ENCODE measurements at places on chromosomes 5 and 9.

GRCh38 chr5:138148811-138149210 is 9.6 kb upstream of the NME5 start:
- DNase-seq, result peak; percentile 91

- DNase-seq, result no peak
These were observed 15.8 kb downstream of the ADAMTS13 start for GRCh38 chr9:133437753-133438531.

DNA sequence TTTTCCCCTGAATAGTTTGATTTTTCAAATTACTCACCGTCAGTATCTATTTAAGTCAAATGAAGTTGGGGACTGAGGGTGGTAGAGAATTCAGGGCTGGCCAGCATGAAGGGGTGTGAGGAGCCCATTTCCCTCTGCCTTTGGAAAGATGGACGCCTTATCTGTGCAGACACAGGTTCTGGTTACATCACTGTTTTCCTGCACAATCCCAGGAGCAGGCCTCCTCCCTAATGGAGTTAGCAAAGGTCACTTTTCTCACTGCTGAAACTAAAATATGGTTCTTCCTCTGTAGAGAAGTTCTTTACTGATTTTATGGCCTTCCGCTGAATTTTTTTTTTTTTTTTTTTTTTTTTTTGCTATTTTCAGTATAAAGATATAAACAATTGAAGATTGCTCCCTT is 69.1 kb downstream of the FOXD1 start:
- no peak for DNase-seq

DNA sequence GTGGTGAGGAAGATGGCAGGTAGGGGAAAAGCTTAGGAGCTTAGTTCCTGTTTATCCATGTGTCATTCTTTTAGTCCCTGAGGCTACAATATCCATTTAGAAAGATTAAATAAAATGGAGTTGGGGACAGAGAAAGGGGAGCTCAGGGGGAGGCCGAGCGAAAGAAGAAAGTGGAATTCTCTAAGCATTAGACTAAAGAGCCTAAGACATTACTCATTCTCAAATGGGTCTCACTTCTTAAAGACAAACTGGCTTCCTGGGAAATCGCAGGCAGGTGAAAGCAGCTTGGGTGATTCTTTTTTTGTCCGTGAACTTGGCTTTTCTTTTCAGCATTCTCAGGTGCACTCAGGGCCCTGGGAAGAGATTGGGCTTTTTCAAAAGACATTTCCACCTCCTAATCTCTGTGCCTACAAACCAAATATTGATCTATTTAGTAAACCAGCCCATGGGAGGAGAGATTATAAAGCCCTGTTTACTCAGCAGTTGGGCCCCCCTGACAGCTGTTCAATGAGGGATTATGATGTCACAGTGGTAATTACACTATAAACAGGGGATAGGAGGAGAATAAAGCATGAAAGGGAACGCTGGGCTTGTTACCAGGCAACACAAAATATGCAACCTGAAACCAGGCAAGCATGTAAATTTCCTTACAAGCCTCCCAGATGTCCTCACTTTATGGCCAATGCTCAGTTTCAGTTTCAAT is 584.0 kb downstream of the ACTL7B start:
- peak; percentile 46 for DNase-seq

DNA sequence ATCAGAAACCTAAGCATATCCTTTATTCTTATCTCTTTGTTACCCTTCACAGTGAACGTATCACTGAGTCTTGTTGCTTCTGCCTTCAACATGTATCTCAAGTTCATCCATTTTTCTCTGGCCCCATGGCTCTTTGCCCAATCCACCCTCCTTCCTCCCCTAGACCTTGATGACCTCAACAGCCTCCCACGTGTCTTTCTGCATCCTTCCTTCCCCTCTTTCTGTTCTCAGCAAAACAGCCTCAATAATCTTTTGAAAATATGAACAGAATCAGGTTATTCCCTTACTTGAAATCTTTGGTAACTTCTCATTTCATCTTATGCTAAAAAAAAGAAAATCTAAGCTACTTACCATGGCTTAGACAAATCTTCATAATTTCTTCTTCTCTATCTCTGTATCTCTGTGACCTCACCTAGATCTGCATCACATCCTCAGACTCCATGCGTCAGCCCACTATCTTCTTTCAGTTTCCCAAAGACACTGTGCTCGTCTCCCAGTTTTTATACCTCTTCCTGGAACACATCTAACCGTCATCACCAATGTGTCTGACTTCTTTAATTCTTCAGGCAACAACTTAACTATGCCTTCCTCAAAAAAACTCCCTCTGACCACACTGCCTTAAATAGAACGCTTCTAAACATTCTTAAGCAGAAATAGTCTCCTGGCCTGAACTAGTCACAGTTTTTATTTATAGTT is 208.0 kb downstream of the PARP8 start:
- no peak for DNase-seq

All from NCI-H226 (cell line).